ENCODE measurements at places on chromosomes 16 and 17.
A peak's percentile ranks its signal among the peaks of the same experiment; 100 is the strongest.

- DNase-seq: no peak
These were observed 35.0 kb downstream of the ZCCHC14 start for GRCh38 chr16:87457709-87458423.

- no peak for DNase-seq
These were observed 76.9 kb downstream of the AMFR start for GRCh38 chr16:56348168-56349085.

DNA sequence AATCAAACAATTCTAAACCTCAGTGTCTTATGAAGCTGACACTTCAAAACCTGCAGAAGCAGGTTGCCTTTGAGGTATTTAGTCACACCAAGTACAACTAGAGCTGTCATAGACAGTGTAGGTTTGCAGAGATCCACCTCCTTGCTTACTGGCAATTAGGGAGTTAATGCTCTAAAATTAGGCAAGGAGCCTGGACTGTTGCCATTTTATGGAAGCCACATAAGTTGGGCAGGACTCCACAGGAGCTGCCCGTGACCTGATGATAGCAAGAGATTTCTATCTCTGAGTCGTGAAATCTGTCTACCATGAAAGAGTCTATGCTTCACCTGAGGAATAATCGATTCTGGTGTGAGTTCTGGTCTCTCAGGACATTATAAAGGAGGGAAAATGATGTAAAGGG, 8.9 kb downstream of the EME1 start:
- DNase-seq: no peak

DNA sequence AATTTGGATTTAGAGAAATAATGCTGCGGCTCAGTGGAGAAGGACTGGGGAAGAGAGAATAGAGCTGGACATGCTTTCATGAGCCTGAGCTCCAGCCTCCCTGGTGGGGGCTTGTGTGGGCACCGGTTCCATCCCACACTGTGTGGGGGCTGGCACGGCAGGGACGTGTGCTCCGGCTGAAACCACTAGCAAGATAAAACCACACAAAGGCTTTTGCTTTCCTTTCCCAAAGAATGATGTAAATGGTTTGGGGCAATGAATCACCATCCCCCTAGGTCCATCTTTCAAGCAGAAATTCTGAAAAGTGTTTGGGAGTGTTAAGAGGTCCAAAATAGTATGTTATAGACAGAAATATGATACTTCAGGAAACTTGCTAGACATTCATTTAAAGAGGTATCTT, 77.0 kb downstream of the CDH11 start:
- DNase-seq: peak; percentile 59

GRCh38 chr17:46943501-46944393, 20.8 kb downstream of the GOSR2 start:
- DNase-seq: no peak
